ENCODE measurements at places on chromosomes 5 and 9.
A peak's percentile ranks its signal among the peaks of the same experiment; 100 is the strongest.

DNA sequence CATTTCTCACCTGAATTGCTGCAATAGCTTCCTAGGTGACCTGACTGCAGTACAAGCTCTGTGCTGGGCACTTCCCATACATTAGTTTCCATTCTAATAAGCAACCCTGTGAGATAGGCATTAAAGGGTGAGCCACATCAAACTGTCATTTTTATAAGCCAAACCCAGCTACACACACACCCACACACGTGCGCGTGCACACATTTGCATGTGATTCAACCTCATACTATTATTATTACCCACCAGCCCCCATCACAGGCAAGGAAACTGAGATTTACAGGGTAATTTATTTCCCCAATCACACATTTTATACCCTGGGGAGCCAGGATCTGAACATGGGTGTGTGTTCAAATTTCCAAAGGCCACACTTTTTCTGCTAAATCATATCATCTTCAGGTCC is 93.6 kb downstream of the TTLL11 start:
- DNase-seq: no peak

GRCh38 chr5:141199359-141200235 is at the start of gene PCDHB11:
Gene PCDHB11 (plus strand): TSS chr5:141199627. CDS start chr5:141199775, 148 bp downstream.
- DNase-seq: peak; percentile 75

GRCh38 chr9:7980691-7981289 is 181.2 kb upstream of the DMAC1 start:
- DNase-seq: no peak

GRCh38 chr5:111252799-111253545 is 28.8 kb downstream of the CAMK4 start:
- no peak for DNase-seq

DNA sequence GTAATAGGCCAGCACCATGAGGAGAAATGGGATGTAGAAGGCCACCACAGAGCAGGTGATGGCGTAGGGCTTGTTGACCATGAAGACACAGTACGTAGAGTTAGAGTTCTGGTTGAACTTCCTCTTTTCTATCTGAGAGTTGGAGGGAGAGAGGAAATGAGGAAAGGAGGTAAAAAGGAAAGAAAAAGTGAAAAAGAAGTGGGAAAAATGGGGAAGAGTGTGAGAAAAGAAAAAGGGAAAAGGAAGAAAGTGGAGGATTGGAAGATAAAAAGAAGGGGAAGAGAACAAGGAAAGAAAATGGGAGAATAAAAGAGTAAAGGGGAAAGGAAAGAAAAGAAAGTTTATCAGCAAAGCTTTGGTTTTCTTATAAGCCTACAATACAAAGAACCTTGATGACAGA is 126.1 kb downstream of the FBXO38 start:
- no peak for DNase-seq

DNA sequence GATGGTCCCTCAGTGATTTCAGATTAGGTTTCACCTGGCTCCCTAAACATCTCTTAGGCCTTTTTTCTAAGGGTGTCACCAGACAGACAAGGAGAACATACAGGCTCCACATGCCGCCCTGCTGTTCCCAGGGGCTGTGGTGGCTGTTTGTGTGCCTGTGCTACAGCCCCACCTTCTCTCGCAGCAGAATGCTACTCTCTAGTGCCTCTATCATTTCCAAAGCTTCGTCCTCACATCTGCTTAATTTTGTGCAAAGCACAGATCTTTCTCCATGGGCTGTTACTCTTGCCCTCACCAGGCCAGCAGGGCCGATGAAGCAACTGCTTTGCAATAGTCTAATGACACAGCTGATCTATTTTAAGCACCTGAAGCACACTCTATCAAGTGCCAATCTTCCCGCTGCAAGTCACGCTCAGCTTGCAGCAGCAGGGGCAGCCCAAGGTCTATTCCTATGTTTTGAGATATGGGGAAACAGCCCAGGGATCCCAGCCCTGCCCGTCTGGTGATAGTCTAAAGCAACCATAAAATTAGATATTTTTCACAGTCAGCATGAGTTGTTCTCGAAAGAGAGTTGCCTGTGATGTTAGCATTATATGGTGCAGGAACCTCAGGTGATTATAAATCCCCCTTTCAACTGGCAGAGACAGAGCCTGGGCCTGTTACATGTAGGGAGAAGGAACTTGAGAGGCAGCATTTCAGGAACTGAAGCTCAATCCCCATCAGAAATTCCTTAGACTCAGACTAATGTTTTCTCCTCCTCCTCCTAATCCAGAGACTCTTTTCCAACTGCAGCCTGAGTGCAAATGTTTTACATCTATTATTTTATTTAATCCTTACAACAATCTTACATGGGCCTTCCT is 12.7 kb downstream of the ABLIM3 start:
- no peak for DNase-seq

GRCh38 chr9:33425128-33425533 is 22.3 kb downstream of the AQP3 start:
- no peak for DNase-seq

DNA sequence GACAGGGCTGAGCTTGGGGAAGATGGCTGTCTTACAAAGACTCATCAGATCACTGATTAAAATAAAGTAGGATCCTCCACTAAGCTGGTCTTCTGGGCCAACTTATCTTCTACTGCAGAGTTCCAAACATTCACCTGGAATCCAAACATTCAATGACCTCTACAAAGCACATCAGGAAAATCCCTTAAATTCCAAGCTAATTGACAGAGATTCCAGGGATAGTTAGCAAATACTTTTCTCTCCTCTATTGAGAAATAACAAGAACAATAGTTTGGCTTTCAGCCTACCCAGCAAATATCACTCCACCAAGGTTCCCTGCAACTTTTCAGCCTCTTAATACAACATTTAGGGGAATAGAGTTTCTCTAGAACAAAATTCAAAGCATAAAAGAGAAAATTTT is 140.6 kb upstream of the LIFR start:
- DNase-seq: no peak

GRCh38 chr9:93585259-93585658 is 8.9 kb downstream of the PHF2 start:
- DNase-seq: no peak

- DNase-seq: no peak
These were observed 727 bp downstream of the TRIM7 start for GRCh38 chr5:181204113-181204825.

GRCh38 chr9:37005517-37006140 is 28.4 kb downstream of the PAX5 start:
- DNase-seq: no peak

- no peak for DNase-seq
These were observed 196.8 kb downstream of the FSTL4 start for GRCh38 chr5:133415506-133415905.

- no peak for DNase-seq
These were observed 269.1 kb downstream of the RFX3 start for GRCh38 chr9:3256571-3257330.

DNA sequence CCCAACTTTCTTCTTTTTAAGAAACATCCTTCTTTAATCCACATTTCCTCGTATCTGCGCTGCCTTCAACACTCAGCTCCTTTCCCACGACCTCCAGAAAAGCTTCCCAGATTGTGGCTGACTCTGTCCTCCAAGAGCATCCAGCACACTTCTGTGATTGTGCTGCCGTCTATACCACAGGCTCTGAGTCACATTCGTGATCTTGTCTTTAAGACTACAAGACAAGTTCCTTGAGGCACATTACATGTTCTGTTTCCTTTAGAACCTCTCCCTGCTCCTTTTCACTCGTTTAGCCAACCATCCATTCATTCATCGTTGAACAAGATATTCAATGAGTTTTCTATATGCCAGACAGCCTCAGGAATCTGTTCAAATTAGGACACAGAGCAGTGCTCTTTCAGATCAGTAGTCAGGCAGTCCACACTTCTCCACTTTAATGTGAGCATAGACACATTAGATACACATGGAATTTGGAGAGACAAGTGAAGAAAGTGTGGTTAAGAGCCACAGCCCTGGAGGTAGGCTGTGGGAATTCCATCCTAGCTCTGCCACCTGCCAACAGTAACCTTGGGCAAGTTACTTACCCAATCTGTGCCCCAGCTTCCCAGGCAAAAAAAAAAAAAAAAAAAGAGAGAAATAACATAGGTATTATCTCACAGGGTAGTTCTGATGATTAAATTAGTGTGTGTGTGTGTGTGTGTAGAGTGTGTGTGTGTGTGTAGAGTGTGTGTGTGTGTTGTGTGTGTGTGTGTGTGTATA is 18.9 kb downstream of the WHRN start:
- DNase-seq: no peak

GRCh38 chr5:53080271-53080670 is 29.3 kb downstream of the MOCS2 start:
- no peak for DNase-seq

- no peak for DNase-seq
These were observed 44.3 kb downstream of the SMARCA2 start for GRCh38 chr9:2059274-2059929.

DNA sequence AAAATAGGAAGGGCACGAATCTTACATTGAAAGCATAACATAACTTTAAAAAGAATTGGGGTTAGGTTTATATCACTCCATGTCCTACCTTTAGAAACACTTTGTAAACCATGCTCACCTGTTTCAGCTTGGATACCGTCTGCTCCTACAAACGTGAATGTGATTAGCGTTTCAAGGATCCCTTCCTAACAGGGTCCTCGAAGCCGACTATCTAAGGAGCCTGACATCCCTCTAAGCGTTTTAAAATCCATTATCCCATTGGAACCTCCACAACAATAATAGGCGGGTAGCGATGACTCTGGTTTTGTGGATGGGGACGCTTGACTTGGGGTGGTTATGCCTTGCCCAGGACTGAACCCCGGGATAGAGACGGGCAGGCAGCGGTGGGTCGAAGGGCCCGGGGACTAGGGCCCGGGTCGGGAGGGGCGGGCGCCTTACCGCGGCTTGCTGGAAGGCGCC is 937 bp downstream of the SVEP1 start:
- no peak for DNase-seq

- DNase-seq: no peak
These were observed 157.5 kb downstream of the MACROH2A1 start for GRCh38 chr5:135241536-135241935.

GRCh38 chr9:37621273-37622121 is 29.1 kb upstream of the TOMM5 start:
- peak; percentile 18 for DNase-seq

- no peak for DNase-seq
These were observed 173.7 kb downstream of the DAB2IP start for GRCh38 chr9:121825031-121825691.

- no peak for DNase-seq
These were observed 23.1 kb upstream of the PLPP6 start for GRCh38 chr9:4638968-4639367.

- DNase-seq: no peak
These were observed 27.1 kb upstream of the PTGER4 start for GRCh38 chr5:40652441-40653220.

DNA sequence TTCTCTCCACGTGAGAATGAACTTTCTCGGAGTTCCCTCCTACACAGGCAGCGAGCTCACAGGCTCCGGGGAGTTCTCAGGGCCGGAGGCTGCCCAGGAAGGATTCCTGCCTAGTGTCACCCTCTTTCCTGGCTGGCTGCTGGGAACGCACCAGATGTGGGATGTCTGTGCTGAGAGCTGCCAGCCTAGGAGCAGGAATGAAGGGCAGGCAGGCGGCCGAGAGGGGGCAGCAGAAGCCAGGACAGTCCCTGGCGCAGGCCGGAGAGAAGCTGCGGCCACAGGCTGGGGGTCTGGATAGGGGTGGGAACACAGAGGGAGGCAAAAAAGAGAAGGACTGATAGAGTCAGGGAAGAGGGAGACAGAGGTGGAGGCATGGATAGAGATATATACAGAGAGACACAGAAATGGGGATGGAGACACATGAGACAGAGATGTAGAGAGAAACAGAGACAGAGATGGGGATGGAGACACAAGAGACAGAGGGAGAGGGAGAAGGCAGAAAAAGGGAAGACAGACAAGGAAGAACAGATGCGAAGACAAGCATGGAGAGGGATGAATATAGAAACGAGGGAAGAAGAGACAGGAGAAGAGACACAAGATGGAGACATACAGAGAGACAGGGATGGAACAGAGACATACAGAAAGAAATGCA is 25.3 kb upstream of the ENHO start:
- no peak for DNase-seq

- no peak for DNase-seq
These were observed 48.6 kb downstream of the ANXA2R start for GRCh38 chr5:42991404-42992087.

- no peak for DNase-seq
These were observed 28.8 kb downstream of the FOXD1 start for GRCh38 chr5:73419465-73420390.
